Neural progenitor cell (in vitro differentiated cells): ENCODE measurements at places on chromosomes 6 and 20. TPM values are rescaled to one million over a fixed set of nuclear protein-coding genes. Genes with fewer than 3 reads are reported as not detected.

- DNase-seq = no peak
These were observed 2.5 kb upstream of the HLA-DRA start for GRCh38 chr6:32436995-32437836.

DNA sequence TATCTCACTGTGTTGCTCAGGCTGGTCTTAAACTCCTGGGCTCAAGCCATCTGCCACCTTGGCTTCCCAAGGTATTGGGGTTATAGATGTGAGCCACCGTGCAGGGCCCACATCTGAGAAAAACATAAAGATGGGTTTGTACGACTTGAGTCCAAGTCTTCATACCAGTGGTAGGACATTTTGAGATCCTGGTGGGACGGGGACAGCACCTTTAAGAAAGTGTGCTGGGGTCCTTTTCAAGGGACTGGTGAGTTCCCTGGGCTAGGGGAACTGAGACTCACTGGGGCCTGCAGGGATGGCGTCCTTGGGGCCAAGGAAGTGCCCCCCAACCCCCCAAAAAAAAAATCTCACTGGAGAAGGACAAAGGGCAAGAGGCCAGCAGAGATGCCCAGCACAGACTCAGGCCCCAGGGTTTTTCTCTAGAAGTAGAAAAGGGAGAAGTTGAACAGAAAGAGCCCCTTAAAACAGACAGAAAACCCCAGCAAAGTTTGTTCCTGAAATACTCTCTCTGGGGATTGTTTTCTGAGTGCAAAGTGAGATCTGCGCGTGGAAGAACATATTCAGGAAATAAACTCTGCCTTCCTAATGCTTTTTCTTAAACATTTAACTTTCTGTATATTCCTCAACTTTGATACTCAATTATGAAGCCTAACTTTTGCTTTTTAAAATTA, 10.7 kb downstream of the OSBPL2 start:
- DNase-seq = no peak

- no peak for DNase-seq
These were observed 34.8 kb upstream of the PSMF1 start for GRCh38 chr20:1083431-1084080.

GRCh38 chr6:167759912-167760311, 66.8 kb upstream of the AFDN start:
- DNase-seq = no peak

- DNase-seq = no peak
These were observed 103.9 kb upstream of the ISM1 start for GRCh38 chr20:13117200-13117599.

F13A1 gene
- 1.7 and 3.6 TPM in 2 replicates for total RNA-seq

AIF1 gene
- total RNA-seq = not detected in 2 replicates

ZBTB22 gene
- 5.7 and 26.7 TPM in 2 replicates for total RNA-seq
